ENCODE measurements at places on chromosomes 11 and 22.

DNA sequence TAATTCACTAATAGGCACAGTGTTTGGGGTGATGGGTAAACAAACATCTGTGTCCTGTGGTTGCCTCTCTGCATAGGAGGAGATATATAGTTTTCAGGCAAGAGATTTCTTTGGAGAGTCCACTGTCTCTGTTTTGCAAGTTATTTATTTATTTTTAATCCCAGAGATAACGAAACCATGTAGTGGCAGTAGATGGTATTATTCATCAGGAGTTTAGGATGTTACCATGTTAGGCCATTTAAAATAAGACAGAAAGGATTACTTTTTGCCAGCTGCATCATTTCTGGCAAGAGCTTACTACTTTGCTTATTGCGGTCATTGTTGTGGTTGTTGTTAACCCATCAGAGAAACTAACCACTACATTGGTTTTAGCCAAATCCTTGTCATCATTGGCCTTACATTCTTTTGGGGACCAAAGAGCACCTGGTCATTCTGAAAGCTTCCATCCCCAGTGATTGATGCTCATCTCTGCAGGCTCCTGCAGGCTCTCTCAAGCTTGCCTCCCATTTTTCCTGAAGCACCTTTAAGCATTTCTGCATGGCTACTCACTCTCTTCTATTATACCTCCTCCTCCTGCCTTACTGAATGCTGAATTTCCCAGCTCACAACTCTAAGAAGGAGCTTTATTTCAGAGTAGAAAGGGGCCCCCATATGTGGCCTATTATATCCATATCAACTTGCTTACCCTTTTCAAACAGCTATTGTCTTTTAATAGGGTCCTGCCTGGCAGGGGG lies 84.4 kb downstream of the CSTPP1 start:
- no peak for DNase-seq

DNA sequence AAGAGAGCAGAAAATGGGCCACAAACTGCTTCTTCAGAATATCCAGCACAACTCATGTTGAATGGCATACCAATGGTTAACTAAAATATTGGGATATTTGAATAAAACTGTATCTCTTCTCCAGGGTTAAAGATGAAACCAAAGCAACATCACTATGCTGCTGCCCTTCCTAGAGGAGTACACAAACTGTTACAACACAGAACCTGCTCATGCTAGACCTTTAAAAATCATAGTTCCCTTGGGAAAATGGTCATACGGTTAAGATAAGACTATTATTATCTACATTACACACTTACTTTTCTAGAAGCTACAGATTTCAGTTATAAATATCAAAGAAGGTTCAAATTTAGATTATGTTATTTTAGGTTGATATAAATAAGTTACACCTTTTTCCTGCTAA lies 78.6 kb upstream of the TP53AIP1 start:
- DNase-seq, result no peak

GRCh38 chr22:27327497-27327896 lies 474.1 kb downstream of the MN1 start:
- DNase-seq, result no peak

- no peak for DNase-seq
These were observed 13.7 kb downstream of the SMIM38 start for GRCh38 chr11:69169479-69169878.

GRCh38 chr11:96126917-96127595 lies 203.1 kb upstream of the MTMR2 start:
- no peak for DNase-seq

- no peak for DNase-seq
These were observed 71.1 kb downstream of the RTL6 start for GRCh38 chr22:44426981-44427380.

DNA sequence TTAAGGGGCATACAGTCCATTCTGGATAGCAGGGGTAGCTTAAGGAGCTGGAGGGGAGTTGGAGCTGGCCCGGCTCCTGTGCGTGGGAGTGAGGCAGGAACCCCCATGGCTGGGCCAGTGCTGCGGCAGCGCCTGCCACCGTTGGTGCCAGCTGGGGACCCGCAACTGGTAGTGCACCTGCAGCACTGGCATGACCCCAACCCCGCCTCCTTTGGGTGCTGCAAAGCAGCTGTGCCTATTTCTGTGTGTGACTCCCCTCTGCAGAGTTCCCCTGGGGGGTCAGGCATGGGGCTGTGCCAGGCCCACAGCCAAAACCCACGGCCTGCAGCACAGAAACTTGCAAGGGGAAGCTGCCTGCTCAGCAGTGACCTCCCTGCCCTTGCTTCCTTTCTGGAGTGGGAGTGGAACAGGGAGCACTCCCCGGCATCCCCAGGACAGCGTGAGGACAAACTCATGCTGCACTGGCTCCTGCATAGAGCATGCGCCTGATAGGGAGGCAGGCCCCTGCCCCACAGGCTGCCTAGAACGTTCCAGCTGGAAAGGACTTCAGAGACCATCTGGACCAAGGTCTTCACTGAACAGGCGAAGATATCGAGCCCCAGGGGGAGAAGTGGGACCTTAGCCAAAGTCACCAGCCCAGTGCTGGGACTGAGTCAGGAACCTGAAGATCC lies 26.2 kb upstream of the RAB1B start:
- no peak for DNase-seq

- no peak for DNase-seq
These were observed 13.0 kb downstream of the JHY start for GRCh38 chr11:122895563-122895962.

DNA sequence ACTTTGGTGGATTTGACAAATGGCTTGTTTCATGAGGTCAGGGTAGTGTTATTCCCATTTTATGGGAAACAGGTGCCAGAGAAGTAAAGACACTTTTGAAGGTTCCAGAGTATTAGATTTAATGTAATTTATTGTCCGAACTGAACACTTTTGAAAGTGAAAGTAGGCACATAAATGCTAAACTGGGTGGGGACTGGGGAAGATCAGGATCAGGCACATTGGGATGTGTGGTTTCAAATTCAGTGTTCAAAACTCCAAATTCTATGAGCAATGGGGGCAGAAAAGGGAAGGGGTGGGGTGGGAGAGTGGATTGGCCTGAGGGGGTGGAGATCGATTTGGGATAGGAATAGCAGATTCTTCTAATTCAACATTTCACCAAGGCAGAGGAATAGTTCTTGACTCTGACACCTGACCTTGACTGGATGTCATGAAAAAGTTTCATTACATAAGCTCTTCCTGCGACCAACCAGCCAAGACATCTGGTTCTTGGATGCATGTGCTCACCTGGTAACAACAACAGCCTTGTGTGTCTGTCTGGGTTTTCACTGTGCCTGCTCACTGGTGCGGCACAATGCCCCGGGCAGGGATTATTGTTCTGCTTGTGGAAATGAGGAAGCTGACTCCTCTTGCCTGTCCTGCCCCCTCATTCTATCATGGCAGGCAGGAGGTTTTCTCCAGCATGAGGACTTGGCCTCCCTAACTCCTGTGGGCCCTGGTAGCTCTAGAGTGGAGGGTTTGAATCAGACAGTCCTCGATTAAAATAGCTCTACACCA lies 10.8 kb downstream of the PPFIBP2 start:
- no peak for DNase-seq

DNA sequence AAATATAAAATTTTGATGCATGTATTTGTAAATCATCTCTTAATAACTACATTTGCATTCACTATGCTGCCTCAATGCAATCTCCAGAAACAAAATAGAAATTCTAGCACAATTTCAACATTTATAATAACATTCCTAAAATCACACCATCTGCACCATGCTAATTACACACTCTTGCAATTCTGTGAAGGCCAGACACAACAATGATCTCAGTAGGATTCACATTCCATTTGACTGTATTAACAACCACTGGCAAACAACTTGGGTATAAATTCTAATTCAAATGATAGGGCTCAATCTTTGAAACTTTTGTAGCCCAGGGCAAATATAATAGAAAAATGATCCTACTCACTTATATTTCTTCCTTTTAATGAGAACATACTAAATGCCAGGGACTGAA lies 25.9 kb downstream of the RAB6A start:
- no peak for DNase-seq

DNA sequence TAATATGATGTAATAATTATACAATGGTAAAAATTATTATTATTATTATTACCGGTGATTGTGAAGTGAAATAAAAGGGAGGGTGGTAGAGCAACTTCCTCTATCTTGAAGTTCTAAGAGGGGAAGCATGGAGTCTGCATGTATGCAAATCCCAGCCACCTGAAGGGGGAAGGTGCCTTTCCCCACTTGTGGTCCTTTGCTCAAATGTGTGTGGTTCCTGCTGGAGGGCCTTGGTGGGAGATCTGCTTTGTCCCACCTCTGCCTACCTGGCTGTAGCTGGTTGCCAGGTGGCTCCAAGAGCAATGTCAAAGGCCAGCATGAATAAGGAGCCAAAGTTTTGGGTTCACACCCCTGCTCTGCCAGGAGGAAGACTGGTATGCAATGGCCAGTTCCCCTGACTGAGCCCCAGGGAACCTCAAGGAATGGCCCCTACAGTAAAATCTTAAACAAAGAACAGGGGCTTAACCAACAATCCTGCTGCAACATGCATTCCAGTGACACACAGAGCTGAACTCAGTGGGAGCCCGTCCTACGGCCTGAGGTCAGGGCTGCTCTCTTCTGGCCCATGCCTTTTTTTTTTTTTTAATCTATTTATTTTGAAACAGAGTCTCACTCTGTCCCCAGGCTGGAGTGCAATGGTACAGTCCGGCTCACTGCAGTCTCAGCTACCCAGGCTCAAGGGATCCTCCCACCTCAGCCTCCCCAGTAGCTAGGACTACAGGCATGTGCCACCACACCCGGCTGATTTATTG lies 8.5 kb downstream of the TMEM132A start:
- no peak for DNase-seq

GRCh38 chr11:46846510-46846830 lies 390 bp upstream of the CKAP5 start:
- no peak for DNase-seq

DNA sequence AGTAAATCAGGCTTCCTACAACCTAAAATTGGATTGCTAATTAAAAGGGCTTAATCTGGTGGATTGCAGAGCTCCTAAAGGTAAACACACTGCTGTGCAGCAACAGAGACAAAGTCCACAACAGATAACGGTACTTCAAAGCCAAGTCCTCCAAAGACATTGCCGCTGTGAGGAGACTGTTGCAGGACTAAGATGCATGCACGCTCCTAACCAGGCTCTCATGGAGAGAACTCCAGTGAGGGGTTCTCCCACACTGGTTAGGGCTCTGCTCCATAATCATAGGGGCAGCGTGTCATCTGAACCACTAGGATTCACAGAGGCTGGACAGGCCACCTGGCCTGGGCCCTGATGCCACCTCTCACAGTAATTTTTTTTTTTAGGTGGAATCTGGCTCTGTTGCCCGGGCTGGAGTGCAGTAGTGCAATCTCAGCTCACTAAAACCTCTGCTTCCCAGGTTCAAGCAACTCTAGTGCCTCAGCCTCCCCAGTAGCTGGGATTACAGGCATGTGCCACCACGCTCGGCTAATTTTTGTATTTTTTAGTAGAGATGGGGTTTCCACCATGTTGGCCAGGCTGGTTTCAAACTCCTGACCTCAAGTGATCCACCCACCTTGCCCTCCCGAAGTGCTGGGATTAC lies 56.9 kb upstream of the ARFGAP3 start:
- no peak for DNase-seq

DNA sequence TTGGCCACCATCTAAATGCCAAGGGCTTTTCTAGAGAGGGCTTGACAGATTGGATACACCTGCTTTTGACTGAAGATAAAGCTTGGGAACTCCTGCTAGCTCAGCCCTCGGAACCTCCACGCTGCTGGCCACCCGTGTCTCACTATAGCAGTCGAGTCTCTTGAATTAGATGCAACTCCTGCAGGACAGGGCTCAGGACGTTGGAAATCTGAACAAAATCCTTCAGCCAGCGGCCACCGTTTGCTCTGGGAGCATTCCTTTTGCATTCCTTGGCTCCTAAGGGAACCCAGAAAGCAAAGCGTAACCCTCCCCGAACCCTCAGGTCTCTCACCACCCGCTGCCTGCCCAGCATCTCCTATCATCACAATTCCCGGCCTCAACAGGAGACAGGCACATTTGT lies 77.8 kb downstream of the GRIK4 start:
- no peak for DNase-seq

- no peak for DNase-seq
These were observed 14.5 kb upstream of the PEX26 start for GRCh38 chr22:18063306-18063705.

DNA sequence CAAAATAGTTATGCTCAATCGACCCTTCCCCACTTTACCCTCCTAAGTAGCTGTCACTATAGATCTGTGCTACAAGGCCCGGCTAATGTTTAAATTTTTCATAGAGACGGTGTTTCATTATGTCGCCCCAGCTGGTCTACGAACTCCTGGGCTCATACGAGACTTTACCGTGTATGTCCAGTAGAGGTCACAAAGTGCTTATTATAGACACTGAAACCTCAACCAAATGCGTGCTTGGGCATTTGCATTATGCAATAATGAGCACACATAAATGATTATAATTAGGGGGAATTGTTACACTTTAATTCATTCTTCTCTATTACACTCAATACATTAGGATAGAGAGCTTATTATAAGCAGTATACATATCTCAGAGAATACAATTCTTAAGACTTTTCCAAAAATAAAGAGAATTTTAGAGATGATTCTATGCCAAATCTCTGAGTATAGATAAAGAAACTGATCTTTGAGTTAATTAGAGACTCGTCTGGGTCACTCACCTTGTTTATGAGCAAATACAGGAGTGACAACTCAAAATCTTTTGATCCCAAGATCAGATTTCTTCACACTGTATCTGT lies 12.5 kb upstream of the MRPL16 start:
- no peak for DNase-seq

DNA sequence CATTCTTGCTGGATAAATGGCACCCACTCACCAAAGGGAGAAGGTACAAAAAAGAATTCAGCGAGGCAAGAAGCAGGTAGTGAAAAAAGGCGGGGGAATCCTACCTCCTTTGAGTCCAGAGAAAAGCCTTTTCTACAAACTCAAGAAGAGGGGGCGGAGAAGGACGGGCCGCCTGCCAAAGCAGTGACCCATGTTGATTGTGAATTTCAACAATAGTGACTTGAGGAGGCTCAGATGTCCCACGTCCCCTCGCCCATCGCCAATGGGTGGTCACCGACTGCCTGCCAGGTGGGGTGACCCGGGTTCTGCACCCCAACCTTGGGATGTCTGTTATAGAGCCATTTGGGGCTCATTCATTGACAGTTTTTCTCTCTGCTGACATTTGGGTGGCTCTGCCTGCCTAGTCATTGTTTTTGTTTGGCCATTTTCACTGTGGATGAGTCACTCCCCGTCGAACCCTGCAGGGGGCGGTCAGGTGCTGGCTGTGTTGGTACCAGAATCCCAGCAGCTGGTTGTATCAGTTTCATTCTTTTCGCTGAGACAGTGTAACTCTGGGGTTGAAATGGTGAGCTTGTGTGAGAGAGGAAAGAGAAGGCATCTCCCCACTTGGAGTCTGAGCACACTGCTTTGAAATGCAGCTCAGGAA lies 163.4 kb upstream of the NCAM1 start:
- DNase-seq, result no peak

- DNase-seq, result no peak
These were observed 29.5 kb upstream of the MYH9 start for GRCh38 chr22:36417281-36417686.
